ENCODE measurements at places on chromosomes 1 and 21. TPM values are rescaled to one million over a fixed set of nuclear protein-coding genes. Genes with fewer than 3 reads are reported as not detected.

- DNase-seq, result no peak
Observed at GRCh38 chr1:170675865-170676264, 11.9 kb downstream of the PRRX1 start.

GRCh38 chr1:7374563-7375160 is 396.4 kb upstream of the VAMP3 start:
- DNase-seq, result no peak

Gene SEMA6C
- total RNA-seq, result 119 TPM

DNA sequence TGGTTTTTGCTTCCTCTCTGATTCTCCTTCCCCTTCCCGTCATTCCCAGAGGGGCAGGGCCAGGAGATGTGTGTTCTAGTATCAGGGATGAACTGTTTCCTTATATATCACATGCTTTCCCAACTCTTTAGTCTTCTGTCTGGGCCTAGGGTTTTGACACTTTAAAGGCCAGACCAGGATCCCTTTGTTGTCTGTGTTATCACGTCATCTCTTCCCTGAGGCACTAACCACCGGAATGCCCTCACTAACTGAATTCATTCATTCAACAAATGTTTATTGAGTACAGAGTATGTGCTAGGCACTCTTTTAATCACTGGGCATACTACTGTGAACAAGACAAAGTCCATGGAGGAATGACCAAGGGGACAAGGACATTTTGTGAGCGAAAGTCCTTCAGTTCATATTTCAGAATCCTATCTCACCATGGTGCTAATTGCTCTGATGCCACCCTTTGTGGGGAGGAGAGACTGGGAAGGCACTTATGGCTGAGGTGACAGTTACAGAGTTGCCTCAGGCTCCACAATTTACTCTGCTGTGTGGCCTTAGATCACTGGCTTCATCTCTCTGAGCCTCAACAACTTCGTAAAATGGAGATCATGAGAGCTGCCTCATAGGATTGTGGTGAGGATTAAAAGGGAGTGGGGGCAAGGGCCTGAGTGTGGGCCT is 12.0 kb upstream of the ZNF362 start:
- no peak for DNase-seq

- no peak for DNase-seq
Observed at GRCh38 chr1:99614728-99615127, 31.2 kb upstream of the PALMD start.

DNA sequence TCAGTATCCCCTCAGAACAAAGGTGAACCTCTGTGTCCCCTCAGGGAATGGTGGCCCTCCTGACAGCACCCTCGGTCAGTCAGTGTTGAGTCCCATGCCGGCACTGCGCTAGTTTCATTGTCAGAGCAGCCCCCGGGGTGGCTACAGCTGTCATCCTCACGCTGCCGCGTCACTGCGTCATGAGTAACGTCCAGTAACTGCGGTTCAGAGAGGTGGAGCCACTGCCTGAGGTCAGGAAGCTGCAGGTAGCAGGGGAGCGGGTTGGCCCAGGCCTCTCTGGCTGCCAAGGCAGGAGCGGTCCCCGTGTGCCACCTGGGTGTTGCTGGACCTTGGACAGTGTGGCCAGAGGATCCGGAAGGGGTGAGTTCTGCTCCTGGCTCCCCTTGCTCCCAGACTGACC is 20.2 kb upstream of the WNT4 start:
- DNase-seq, result no peak

DNA sequence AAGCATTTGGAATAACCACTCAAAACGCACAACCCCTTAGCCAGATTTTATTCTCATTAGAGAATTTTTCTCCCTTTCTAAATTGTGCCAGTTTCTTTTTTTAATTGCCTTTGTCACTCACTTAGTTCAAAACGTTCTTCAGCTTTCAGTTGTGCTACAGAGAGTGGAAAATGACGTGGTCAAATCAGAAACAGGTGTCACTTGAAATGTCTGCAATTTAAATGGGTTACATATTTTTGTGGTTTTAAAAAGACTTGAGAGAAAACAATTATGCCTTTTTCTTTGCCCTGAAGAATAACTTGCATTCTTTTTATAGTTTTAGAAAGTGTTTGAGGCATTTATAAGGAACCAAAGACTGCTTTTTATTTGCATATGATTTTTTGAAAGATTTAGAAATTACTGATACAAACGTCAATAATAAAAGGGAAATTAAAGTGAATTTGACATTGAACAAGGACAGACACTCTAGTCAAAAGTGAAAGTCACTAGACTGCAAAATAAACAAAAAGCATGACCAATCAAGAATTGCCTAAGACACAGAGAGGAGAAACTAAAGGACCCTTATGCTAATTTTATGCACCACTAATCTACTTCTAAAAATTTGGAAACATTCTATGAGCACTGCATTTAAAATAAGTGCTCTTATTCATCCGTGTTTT is 191.0 kb downstream of the TPR start:
- DNase-seq, result no peak

DNA sequence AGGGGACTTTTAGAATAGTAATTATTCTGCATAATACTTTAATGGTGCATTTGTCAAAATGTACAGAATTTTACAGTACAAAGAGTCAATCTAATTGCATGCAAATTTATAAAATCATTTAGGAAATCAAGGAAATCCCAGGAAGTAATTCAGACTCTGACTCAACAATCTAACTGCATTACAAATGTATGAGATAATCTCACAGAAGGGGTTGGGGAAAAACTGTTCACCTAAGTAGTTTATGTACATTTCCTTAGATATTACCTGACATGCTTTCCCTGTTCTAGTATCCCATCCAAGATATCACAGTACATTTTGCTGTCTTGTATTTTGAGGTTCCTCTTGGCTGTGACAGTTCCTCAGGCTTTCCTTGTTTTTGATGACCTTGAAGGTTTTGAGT is 4.7 kb downstream of the CRB1 start:
- no peak for DNase-seq

GRCh38 chr1:95778217-95778616 is 544.2 kb downstream of the RWDD3 start:
- DNase-seq, result no peak

GRCh38 chr21:27700974-27701614 is 734.2 kb upstream of the ADAMTS5 start:
- DNase-seq, result peak; percentile 84

Gene PLD5
- total RNA-seq, result 0.96 TPM
